ENCODE measurements at places on chromosomes 16 and 17.

- DNase-seq, result peak; percentile 23
Measured at GRCh38 chr17:30263552-30264333, 28.0 kb downstream of the BLMH start.

DNA sequence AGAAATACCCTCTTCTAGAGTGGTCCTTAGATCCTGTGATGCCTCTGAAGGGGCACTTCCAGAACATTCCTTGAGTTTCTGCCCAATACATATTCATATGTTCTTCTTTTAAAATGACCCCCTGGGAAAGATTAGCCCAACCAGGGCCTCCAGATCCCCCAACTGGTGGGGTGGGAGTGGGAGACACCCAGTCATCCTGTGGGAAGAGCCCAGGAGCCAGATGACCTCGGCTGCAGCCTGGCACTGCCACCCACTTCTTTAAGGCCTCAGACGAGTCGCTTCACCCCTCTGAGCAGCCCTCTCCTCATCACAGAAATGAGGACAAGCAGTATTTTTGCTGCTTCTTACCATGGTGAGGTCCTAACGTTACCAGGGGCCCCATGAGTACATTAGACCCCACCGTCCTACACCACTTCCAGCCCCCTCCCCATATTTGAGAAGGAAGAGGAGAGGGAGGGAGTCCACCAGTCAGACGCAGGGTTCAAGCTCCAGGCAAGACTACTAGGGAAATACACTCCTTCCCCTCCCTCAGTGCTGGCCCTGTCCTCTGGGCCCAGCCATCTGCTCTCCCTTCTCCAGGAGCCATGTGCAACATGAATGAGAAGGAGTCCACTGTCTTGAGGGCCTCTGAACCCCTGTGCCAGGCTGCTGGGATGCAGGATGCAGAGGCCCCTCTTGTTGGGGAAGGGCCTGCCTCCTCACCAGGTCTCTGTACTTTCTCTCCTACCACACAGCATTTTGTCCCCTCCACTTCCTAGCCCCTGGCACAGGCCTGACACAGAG, 11.8 kb downstream of the MPO start:
- no peak for DNase-seq

- DNase-seq, result peak; percentile 32
Measured at GRCh38 chr16:47132308-47132707, 11.4 kb downstream of the NETO2 start.

DNA sequence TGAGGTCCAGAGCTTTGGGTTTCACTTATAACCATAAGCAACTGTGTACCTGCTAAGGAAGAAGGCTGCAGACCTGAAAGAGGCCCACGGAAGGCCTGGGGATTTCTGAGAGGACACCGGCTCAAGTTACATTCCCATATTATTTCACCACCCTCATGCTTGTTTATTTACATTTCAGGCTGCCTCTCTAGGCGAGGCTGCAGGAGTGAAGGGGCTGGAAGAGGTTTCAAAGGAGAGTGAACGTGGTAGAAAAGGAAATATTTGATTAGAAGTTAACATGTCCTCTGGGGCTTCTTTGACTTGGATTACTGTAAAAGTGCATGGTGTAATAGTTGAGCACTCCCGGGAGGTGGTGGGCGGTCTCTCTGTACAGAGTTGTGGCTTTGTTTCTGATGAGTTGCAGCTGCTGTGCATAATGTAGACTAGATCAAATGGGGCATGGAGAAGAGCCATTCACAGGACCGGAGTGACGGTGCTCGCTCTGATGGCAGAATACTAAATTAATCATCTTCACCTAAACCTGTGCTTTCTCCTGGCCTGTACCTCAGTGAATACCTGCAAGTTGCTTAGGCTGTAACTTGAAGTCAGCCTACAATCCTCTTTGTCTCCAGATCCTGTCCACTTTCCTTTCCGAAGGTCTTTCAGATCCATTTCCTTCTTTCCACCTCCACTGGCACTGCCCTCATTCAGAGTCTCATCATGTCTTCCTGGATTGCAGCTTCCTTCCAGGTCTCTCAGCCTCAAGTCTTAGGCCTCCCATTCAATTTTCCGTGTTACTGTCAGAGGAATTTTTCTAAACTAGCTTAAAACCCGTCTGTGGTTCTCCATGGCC, 1.9 kb upstream of the CPD start:
- peak; percentile 34 for DNase-seq

GRCh38 chr17:42535155-42536047, 640 bp upstream of the NAGLU start:
- DNase-seq, result no peak

GRCh38 chr16:392450-393030, 4.5 kb upstream of the NME4 start:
- DNase-seq, result no peak

DNA sequence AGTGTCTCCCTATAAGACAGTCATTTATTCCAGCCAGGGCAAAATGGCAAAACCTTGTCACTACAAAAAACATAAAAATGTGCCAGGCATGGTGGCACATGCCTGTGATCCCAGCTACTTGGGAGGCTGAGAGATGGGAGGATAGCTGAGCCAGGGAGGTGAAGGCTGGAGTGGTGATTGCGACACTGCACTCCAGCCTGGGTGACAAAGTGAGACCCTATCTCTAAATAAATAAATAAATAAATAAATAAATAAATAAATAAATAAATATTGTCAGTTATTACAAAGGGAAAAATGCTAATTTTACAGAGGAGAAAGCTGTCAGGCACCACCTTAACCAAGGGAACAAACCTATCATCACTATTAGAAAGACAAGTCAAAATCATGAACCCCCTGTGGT, 75.5 kb downstream of the STH start:
- DNase-seq, result no peak

All from cardiac muscle cell (in vitro differentiated cells and primary cell).